ENCODE measurements at places on chromosomes 1 and 21.

DNA sequence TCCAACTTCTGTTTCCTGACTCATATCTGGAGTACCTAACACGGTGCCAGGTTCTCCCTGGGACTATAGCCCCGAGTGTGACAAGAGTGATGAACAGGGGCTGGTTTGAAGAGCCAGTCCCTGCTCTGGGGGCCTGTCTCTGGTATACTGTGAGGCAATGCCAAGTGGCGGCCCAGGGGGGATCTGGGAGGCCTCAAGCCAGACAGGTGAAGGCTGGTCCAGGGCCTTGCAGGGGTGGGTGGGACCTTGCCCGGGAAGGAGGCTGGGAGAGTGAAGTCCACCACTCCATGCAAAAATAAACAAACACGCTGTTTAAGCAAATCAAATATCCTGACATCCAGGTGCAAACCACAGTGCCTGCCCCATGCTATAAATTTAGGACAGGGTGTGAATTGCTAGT lies 6.8 kb upstream of the PLXNA2 start:
- no peak for DNase-seq

DNA sequence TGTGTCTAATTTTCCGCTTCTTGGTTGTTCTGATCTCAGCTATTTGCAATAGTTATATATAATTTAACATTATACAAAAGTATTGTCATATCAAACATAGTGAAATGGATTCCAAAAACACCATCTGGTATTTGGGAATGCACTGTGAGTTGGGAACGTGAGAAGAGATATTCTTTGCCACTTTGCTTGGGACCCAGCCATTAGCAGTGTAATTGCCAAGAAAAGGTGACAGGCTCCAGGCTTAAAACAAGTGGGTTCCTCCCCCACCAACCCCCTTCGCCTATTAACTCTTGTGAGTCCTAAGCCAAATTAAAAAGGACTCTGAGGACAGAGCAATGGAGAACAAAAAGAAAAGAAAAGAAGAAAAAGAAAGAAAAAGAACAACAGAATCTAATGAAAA lies 186.7 kb upstream of the NFIA start:
- no peak for DNase-seq

- DNase-seq = no peak
These were observed 27.2 kb upstream of the CSF1 start for GRCh38 chr1:109883248-109883955.

DNA sequence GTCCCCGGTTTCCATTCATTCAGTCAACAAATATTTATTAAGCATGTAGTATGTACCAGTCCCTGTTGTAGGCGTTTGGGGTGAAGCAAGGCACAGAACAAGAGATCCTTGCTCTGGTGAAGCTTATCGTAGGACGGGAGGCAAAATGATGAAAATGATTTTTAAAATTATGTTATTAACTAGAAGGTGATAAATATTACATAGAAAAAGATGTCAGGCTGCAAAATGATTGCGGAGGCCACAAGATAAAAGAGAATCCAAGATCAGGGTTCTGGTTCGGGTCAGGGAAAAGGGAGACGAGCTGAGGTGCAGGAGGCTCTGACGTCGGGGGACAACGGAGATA lies 602 bp upstream of the CGN start:
- DNase-seq = no peak

DNA sequence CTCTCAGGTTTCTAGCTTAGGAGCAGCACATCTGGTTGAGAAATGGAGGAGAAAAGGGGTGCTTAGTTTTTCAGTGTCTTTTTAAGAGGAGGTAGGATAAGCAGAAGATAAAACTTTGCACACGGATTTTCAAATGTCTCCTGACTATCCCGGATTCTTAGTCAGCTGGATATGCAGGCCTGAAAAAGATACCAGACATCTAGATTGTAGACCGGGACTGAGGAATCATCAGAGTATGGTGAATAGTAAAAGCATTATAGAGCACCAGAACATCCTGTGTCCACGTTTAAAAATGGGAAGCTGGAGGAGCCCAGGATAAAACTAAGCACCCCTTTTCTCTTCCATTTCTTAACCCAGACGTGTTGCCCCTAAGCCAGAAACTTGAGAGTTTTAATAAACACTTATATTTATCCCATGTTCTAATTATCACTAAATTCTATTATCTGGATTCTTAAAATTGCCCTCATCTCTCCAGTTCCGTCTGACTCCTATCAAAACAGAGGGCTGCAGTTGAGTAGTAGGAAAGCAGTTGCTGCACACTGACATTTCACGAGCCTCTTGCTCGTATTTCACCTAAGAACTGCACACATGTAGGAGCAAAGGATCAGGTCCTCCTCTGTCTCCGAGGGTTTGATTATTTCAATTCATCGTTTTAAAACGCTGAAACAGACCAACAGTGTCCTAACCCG lies 609 bp downstream of the PIGK start:
- peak; percentile 25 for DNase-seq

GRCh38 chr1:68057564-68057963 lies 7.1 kb upstream of the DIRAS3 start:
- no peak for DNase-seq

GRCh38 chr1:67704351-67704750 lies 19.4 kb downstream of the GADD45A start:
- no peak for DNase-seq

- DNase-seq = no peak
These were observed 23.3 kb downstream of the RBM11 start for GRCh38 chr21:14239281-14239680.

- no peak for DNase-seq
These were observed 56.6 kb upstream of the ATF3 start for GRCh38 chr1:212551929-212552328.

- peak; percentile 37 for DNase-seq
These were observed at the start of gene ASCL5 for GRCh38 chr1:201126832-201127754. ASCL5 (minus strand) TSS chr1:201127184; CDS start chr1:201115372, 11,812 bp downstream.

DNA sequence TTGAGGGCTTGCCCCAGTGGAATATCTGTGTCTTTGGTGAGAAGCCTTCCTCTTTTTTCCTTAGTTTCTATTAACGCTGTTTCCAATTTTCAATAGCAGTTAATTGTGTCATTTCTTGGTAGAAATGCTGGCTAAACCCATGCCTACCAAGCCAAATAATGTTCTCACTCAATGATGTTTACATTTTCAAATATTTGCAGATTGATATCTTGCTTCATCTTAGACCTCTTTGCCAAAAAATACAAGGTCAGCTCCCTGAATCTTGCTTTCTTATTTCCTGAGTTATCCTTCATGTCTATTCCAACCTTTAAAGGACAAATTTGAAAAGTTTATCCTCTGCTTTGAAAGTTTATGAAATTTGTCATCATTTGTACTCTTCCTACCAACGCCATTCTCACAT lies 5.1 kb downstream of the KCNJ15 start:
- peak; percentile 79 for DNase-seq

GRCh38 chr1:75079538-75080290 lies 54.5 kb upstream of the LHX8 start:
- no peak for DNase-seq

DNA sequence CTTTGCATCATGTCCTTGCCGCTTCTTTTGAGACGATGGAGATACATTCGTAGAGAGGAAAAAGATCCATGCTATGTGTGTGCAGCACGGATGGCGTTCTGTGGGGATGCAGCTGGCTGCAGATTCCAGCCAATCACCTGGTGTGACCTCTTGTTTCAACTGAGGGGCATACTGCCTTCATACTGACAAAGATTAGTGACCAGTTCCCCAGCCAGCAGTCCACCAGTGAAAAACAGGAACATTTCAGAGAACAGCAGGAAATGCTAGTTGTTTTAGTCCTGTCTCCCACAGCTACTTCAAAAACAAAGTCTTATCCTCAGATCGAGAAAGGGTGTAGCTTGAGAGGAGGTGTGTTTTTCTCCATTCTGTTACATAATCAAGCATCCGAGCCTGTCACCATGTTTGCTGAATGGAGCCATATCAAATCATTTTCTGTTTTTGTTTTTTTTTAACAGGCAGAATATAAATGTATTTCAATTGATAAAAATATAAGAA lies 255.7 kb upstream of the FMN2 start:
- DNase-seq = no peak

DNA sequence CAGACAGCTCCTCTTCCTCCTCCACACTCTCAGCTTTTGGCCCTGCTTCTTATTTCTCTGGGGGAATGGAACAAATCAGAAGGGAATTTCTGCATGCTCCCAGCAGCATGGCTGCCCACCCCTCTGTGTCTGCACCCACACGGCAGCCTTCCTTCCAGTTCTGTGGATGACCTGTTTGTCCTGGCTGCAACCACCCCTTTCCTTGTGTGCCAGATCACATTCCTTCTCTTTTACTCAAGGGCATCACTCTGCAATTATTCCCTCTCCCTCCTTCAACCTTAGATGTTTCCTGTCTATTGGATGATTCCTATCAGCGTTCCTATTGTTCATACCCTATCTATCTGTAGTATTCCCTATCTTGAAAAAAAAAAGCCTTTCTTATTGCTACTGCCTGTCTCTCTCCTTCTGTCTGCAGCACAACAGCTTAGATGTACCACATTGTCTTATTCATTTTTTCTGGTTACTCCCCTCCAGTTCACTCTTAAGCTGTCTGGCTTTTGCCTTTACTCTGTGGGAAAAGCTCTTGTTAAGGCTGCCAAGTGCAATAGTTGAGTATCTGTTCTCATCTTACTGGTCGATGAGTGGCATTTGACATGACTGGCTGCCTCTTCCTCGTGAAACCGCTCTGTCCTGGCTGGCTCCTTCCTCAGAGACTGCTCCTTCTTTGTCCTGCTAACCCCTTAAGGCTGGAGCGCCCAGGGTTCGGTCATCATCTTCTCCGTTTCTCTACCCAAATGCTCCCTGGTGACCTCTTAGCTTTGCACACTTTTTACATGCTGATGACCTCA lies 351.1 kb downstream of the CAMTA1 start:
- no peak for DNase-seq

DNA sequence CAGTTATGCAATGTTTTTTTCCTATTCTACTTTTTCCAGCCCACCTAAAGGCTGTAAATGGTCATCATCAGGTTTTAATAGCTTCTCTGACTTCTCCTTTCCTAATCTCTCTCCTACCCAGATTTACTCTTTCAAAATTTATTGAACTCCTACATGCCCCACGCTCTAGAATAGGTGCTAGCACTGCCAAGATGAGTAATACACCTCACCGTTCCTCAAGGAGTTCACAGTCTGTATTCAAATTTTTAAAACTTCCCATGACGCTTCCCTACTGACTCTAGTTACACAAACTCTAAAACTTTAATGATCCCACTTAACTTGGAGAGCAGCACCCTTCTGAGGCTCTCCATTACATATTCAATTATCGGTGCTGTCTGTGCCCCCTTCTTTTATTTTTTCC lies 51.6 kb downstream of the ALG14 start:
- peak; percentile 56 for DNase-seq

DNA sequence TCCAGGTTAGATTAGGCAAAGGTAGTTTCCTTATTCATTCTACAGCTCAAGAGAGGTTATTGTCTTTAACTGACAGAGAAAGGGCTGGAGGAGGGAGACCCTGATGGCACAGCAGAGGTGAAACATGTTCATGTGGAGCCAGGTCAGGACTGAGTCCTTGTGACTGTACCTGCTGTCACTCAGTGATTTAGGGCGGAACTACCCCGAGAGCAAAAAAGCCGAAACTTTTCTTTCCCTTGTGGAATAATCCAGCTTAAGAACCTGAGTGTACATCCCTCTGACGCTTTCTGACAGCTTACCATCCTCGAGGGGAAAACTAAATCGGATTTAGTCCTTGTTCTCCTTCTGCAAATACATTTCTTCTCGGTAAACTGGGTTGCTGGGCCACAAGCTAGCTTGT lies 273.2 kb downstream of the BACH1 start:
- no peak for DNase-seq

GRCh38 chr1:76793594-76793993 lies 73.7 kb upstream of the ST6GALNAC5 start:
- no peak for DNase-seq

DNA sequence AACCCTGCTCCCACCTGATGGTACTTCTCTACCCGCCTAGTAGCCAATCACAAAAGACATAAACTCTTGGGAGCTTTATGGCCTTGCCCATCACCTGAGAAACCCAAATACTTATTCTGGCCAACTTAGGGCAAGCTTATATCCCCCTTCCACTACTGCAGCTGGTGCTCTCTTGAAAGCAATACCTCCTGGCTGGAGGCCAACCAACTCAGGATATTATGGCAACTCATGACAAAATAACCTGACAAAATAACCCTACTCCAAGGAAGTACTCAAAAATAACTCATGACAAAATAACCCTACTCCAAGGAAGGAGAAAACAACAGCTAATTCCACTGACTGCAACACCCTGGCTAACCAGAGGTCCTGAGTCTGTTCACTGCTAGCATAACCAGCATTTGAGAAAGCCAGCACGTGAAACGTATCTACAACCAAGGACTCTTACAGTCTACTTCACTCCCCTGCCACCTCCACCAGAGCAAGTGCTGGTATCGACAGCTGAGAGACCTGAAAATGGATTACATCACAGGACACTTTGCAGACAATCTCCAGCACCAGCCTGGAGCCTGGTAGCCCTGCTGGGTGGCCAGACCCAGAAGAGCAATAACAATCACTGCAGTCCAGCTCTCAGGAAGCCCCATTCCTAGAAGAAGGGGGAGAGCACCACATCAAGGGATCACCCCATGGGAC lies 179.9 kb downstream of the COL24A1 start:
- no peak for DNase-seq

DNA sequence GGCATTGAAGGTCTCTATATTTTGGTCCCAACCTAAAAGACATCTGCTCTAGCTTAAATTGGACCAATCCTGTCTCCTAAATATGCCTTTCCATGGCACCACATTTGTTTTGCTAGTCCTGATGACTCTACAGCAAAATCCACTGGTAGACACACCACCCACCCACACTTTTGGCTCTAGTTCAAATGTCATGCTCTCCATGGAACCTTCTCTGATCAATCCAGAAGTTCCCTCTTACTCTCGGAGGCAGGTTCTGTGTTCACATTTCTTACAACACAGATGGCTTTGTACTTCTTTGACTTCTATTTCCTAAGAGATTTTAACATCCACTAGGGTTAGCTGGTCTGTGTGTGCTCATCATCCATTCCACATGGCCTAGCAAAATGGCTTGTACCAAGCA lies 151.3 kb downstream of the APP start:
- DNase-seq = peak; percentile 14

DNA sequence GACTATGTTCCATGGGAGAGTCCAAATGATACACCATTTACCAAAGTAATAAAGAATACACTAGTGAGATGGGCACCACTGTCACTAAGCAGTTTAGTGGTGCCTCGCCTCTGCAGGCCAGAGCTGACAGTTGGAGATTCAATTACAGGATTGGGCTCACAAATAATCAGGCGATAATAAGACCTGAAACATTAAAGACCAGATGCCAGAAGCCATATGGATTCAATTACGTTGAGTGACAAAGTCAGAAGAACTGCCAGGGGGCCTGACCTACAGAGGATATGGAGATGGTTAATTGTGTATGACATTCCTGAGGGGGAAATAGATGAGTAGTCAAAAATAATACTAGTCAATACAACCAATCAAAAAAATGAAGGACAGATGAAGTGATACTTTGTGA lies 65.2 kb upstream of the ST6GALNAC5 start:
- DNase-seq = no peak
